ENCODE measurements at places on chromosomes 11 and 22.

- no peak for DNase-seq
These were observed 118.5 kb upstream of the GRIA4 start for GRCh38 chr11:105491394-105491793.

DNA sequence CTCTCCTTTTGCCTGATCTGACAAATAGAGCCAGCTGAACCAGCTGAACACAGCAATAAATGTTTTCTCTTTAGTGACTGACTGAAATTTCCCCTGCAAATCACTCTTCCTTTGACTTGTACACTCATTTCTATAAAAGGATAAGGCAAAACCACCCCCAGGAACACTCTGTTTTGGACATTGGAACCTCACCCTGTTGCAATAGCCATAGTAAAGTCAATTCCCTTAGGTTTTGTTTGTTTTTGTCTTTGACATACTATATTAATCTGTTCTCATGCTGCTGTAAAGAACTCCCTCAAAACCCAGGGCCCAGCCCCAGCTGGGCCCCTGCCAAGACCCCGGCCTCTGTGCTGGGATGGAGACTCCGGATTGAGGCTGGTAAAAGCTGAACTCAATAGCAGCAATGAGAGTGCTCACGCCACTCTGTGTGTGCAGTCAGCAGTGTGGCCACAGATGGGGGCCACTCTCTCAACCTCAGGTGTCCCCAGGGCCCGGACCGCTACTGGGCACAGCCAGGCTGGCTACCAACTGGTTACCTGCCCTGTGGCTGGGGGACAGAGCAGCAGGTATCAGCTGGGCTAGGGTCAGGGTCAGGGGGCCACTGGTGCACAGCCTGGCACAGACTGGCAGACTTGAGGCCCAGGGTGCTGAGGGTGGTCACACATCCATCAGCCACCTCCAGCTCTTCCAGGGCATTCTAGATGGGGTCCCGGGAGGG lies 597.4 kb downstream of the LUZP2 start:
- no peak for DNase-seq

- DNase-seq, result no peak
These were observed 123.5 kb upstream of the APOA1 start for GRCh38 chr11:116960930-116961329.

- DNase-seq, result no peak
These were observed 3.1 kb downstream of the GNB1L start for GRCh38 chr22:19851291-19852176.

GRCh38 chr11:13103962-13104554 lies 94.9 kb downstream of the RASSF10 start:
- no peak for DNase-seq

DNA sequence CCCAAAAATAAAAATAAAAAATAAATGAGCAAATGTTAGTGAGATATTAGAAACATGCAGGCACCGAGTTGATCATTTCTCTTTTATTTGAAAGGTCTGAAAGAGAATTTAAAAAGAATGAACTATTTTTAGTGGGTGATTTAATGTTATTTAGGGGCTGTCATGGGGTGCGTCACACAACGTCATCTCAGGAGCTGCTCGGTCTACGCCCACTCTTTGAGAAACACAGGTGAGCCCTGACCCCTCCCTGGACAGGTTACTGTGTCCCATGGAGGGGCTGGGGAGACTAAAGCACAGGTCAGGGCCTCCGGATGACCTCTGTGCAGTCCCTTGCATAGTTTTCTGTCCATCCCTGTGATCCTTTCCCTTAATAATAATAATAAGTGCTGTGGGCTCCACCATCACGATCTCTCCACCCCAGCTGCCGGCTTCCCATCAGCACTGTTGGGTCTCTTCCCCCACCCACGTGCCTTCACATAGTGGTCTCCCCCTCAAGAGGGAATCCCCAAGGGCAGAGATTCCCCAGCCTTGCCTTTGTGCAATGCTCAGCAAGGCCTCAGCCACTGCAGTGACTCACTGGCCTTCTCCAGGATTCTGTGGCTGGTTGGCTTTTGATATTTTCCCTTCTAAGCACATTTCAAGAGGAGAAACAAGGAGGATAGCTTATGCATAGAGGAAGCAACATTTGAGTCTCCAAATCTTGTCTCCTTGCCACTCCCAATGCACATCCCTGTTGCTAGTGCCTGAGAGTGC lies 159.9 kb downstream of the TTC17 start:
- DNase-seq, result no peak

GRCh38 chr11:63563201-63564055 lies at the start of gene PLAAT2:
Gene PLAAT2, minus strand, starts transcription at chr11:63563379. Its CDS starts 55 bp downstream, at chr11:63563324.
- no peak for DNase-seq

DNA sequence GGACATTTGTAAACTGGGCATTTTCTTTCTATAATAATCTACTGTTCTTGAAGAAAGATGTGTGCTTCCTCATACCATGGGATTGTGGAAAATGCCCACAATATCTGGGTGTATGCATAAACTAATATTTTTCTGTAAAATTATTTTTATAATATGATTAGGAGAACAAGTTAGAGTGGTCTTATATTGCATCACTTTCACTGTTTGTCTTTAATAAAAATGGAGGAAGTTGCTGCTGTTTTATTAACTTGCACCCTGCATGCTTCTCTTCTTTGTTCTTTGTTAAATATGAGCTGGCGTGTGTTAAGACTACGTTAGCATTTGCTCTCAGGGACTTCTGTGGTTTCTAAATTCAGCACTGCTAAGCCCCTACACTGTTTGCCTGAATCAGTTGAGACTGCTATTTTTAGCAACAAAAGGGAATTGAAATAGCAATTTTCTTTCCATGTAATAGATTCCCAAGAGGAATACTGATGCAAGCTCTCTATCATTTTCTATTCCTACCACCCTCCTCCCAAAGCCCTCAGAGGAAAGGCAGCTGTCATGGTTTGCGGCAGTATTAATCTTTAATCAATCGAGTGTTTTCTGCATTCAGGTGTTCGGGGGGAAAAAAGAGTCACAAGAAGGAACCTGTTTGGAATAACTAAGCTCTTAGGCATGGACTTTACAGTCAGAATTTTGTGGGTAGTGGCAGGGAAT lies 56.1 kb downstream of the HSD17B12 start:
- DNase-seq, result no peak

DNA sequence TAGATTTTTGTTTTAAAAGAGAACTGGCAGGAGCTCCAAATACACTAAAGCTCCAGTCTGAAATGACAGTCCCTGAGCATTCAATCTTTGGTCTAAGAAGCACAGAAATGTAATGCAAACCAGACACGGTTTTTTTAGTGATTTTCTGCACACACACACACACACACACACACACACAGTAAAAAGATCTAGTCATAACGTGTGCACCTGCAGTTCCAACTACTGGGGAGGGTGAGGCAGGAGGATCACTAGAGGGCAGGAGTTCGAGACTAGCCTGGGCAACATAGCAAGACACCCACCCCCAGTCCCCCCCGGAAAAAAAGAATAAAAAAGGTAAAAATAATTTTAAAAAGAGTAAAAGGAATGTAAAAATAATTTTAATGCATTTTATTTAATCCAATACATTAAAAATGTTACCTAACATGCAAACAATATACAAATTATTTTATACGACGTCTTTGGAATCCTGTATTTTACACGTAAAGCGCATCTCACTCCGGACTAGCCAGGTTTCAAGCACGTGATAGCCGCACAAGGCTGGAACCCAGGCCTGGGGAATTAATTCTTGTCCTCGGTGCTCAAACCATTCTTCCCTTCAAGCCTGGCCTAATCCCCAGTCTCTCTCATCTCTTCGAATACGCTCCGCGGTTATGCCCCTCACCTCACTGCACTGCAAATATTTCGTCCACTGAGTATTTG lies 762 bp upstream of the TBC1D22A start:
- DNase-seq, result no peak

DNA sequence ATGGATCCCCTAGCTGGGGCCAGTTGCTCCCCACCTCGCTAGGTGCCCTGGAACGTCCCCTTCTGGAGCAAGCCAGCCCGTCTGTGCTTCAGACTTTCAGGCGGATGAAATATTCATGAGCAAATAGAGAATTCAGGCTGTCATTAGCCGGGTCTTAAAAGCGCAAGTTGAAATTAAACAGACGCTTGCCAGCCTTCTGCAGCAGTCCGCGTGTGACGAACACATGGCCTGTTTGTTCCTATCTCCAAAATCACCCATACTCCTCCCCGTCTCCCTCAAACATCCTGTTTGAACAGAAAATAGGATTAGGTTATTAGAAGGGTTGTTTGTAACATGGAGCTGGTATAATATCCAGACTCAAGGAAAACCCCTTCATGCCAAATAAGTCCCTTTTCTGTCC lies 38.7 kb downstream of the MYO18B start:
- no peak for DNase-seq

GRCh38 chr11:75471176-75471973 lies 38.4 kb upstream of the KLHL35 start:
- DNase-seq, result no peak

- DNase-seq, result no peak
These were observed 32.4 kb upstream of the ARHGAP32 start for GRCh38 chr11:129224538-129224937.

- no peak for DNase-seq
These were observed 44.9 kb downstream of the CSTPP1 start for GRCh38 chr11:46981436-46981835.

Measured in CD4-positive, alpha-beta T cell (primary cell).